ENCODE measurements at places on chromosomes 2 and 18. TPM values are rescaled to one million over a fixed set of nuclear protein-coding genes. Genes with fewer than 3 reads are reported as not detected.

The INHBB gene
- total RNA-seq, result not detected

DNA sequence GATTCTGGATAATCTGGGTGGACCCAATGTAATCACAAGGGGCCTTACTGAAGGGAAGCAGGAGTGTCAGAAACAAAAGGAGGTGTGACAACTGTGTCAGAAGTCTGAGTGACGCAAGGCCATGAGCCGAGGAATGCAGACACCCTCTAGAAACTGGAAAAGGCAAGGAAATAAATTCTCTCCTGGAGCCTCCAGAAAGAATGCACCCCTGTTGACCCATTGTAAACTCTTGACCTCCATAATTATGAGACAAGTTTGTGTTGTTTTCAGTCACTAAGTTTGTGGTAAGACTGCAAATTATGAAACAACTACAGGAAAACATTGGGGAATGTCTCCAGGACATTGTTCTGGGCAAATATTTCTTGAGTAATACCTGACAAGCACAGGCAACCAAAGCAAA lies 47.3 kb upstream of the B3GNT7 start:
- no peak for DNase-seq

DNA sequence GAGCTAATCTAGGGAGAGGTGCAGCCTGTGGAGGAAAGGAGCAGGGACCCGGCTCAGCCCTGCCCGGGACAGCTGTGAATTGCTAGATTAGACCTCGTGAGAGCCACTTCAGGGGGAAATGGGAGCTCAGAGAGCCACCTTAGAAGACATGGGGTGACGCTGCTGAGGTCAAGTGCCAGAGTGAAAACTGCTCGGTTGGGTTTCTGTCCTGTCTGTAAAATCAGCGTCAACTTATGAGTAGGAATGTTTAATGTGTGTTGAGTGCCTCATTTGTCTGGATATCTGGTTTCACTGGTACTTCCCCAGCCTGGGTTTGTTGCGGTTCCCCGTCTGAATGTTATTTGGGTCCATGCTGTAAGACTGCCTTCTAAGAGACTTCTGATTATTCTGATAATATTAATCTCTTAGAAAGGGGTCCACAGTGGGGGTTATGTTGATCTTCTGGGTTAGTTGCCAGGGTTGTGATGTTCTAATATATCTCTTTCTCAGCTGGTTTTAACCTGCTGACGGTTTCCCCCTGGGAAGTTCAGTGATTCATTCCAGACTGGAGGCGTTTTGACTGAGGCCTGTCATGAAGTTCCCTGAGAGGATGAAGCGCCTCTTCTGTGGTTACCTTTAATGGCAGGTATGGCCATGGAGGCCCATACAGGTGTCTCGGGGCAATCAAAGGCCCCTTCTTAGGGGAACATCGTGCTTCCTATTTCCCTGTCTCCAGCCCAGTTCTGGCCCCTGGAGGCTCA lies 175.9 kb downstream of the SH3RF3 start:
- DNase-seq, result no peak

GRCh38 chr18:62357079-62357719 lies 32.1 kb downstream of the TNFRSF11A start:
- no peak for DNase-seq

GRCh38 chr2:235146871-235147565 lies 195.2 kb downstream of the SH3BP4 start:
- no peak for DNase-seq

Measured in CD8-positive, alpha-beta memory T cell (primary cell).